Mesothelial cell of epicardium (in vitro differentiated cells): ENCODE measurements at places on chromosomes 13 and 19.

GRCh38 chr13:100789481-100789880, 114.9 kb upstream of the TMTC4 start:
- DNase-seq, result no peak
- H3K27me3 ChIP-seq, result no peaks in the 10 kb centered on the region
- peaks cover 12% of the 10 kb centered on the region for H3K4me1 ChIP-seq
- peak overlapping the region; percentile 49 for H3K27ac ChIP-seq
- H3K36me3 ChIP-seq, result no peaks in the 10 kb centered on the region

GRCh38 chr13:39297664-39298171, 259.5 kb downstream of the NHLRC3 start:
- H3K27ac ChIP-seq, result no peak overlapping the region
- H3K4me1 ChIP-seq, result peaks cover 5% of the 10 kb centered on the region
- no peak overlapping the region for H3K4me3 ChIP-seq
- no peak for DNase-seq
- H3K27me3 ChIP-seq, result no peaks in the 10 kb centered on the region

DNA sequence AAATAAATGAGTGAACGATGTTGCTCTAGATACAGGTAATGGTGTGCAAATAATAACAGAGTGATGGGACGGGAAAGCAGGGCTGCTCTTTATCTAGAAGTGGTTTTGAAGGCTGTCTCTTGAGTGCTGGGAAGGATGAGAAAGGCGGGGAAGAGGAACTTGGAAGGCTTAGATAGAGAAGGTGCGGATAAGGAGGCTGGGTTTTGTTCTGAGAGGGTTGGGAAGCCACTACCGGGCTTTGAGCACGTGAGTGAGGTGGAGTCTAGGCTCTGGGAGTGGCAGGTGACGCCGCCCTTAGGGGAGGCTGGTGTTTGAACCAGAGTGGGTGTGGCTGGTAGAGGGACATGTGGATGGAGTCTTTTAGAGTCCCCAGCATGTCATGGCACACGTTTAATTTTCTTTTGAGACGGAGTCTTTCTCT, 811 bp downstream of the ARMC6 start:
- no peak for DNase-seq
- peak overlapping the region; percentile 70 for H3K4me3 ChIP-seq
- no peaks in the 10 kb centered on the region for H3K27me3 ChIP-seq
- peaks cover 14% of the 10 kb centered on the region for H3K4me1 ChIP-seq
- H3K36me3 ChIP-seq, result peaks cover 10% of the 10 kb centered on the region

DNA sequence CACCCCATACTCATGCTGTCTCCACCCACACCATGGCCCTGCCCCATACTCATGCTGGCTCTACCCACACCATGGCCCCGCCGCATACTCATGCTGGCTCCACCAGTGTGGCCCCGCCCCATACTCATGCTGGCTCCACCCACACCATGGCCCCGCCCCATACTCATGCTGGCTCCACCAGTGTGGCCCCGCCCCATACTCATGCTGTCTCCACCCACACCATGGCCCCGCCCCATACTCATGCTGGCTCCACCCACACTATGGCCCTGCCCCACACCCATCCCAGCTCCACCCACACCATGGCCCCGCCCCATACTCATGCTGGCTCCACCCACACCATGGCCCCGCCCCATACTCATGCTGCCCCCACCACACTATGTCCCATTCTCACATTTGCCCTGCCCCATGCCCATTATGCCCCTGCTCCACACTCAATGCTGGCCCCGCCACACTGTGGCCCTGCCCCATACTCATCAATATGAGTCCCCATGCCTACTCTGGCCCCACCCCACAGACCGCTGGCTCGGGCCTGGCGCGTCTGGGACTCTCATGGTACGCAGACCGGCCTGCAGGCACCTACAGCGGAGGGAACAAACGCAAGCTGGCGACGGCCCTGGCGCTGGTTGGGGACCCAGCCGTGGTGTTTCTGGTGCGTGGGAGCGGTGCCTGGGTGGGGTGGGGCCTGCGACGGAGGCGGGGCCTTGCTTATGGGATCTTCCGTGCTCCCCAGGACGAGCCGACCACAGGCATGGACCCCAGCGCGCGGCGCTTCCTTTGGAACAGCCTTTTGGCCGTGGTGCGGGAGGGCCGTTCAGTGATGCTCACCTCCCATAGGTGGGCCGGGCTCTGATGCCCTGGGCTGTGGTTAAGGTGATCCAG, 3.7 kb upstream of the ARHGAP45 start:
- no peak overlapping the region for H3K4me3 ChIP-seq
- no peak overlapping the region for H3K27ac ChIP-seq
- H3K27me3 ChIP-seq, result peaks cover 14% of the 10 kb centered on the region

- no peaks in the 10 kb centered on the region for H3K27me3 ChIP-seq
- H3K4me1 ChIP-seq, result peaks cover 9% of the 10 kb centered on the region
- H3K4me3 ChIP-seq, result no peak overlapping the region
Observed at GRCh38 chr13:101623470-101624209, 171.2 kb downstream of the ITGBL1 start.

- H3K36me3 ChIP-seq, result no peaks in the 10 kb centered on the region
- peaks cover 4% of the 10 kb centered on the region for H3K27me3 ChIP-seq
- peaks cover 41% of the 10 kb centered on the region for H3K4me1 ChIP-seq
Observed at GRCh38 chr19:31613683-31614219, 264.5 kb upstream of the TSHZ3 start.

DNA sequence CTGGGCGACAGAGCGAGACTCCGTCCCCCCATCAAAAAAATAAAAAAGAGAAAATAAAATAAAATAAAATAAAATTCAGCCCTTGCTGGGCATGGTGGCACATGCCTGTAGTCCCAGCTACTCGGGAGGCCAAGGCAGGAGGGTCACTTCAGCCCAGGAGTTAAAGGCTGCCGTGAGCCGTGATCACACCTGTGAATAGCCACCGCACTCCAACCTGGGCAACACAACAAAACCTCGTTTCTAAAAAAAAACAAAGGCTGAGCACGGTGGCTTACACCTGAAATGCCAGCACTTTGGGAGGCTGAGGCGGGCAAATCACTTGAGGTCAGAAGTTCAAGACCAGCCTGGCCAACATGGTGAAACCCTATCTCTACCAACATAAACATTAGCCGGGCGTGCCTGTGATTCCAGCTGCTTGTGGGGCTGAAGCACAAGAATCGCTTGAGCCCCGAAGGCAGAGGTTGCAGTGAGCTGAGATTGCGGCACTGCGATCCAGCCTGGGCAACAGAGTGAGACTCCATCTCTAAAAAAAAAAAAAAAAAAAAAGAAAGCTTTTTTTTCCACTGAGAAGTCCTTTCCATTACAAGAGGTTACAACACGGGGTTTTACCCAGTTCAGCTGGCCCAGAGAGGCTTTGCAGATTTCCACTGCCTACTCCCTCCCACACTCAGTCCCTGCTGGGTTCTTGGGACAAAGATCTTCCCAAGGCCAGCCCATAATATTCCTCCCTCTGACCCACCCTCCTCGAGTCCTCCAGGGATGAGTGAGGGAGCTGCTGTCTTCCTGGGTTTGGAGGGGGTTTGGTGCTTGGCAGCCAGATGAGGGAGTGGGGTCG, 6.4 kb downstream of the ANGPTL4 start:
- H3K36me3 ChIP-seq, result peaks cover 12% of the 10 kb centered on the region
- H3K4me1 ChIP-seq, result peaks cover 11% of the 10 kb centered on the region
- no peak overlapping the region for H3K27ac ChIP-seq
- H3K27me3 ChIP-seq, result peaks cover 18% of the 10 kb centered on the region
- no peak overlapping the region for H3K4me3 ChIP-seq

- no peak for DNase-seq
- no peak overlapping the region for H3K4me3 ChIP-seq
- H3K27ac ChIP-seq, result no peak overlapping the region
- no peaks in the 10 kb centered on the region for H3K4me1 ChIP-seq
Observed at GRCh38 chr19:50894478-50895356, 16.5 kb downstream of the KLK4 start.

- DNase-seq, result no peak
- H3K4me3 ChIP-seq, result no peak overlapping the region
- H3K36me3 ChIP-seq, result peaks cover 4% of the 10 kb centered on the region
- H3K4me1 ChIP-seq, result peaks cover 11% of the 10 kb centered on the region
Observed at GRCh38 chr13:30615866-30616541, 1.7 kb upstream of the USPL1 start.

- no peaks in the 10 kb centered on the region for H3K27me3 ChIP-seq
- no peaks in the 10 kb centered on the region for H3K36me3 ChIP-seq
- no peak overlapping the region for H3K4me3 ChIP-seq
- H3K4me1 ChIP-seq, result peaks cover 35% of the 10 kb centered on the region
Observed at GRCh38 chr13:81442904-81443303, 1102.0 kb upstream of the SPRY2 start.

DNA sequence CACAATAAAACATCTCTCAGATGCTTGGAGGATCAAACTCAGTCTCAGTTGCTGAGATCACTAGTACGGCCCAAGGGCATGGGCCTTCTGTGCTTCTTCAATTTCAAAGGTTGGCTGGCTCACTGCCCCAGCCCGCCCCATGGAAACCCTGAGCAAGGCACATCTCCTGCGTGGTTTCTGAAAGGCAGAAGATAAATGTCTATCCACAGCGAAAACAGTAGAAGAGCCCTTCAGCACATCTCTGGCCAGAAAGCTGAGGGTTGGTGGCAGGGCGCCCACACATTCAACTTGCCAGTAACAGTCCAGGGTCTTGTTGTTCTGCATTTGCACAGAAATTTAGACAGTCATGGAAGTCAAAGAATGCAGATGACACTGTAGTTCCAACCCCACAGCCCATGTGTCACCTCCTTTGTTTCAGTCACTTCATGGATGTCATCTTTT, 24.0 kb upstream of the KATNAL1 start:
- no peaks in the 10 kb centered on the region for H3K36me3 ChIP-seq
- no peak for DNase-seq
- no peaks in the 10 kb centered on the region for H3K27me3 ChIP-seq
- peaks cover 43% of the 10 kb centered on the region for H3K4me1 ChIP-seq
- no peak overlapping the region for H3K27ac ChIP-seq
- H3K4me3 ChIP-seq, result no peak overlapping the region

DNA sequence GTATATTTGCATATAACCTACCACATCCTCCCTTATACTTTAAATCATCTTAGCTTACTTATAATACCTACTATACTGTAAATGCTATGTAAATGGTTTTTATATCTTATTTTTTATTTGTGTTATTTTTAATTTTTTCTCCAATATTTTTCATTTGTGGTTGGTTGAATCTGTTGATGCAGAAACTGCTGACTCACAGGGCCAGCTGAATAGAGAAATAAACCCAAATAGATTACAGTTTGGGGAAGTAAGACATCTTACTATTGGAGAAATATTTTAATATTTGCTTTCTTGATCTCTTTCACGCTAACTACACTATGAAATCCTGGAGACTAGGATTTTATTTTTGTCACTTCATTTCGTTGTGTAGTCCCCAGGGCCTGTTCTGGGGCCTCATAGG, 7.1 kb downstream of the SMAD9 start:
- no peaks in the 10 kb centered on the region for H3K36me3 ChIP-seq
- H3K27me3 ChIP-seq, result no peaks in the 10 kb centered on the region

GRCh38 chr13:42396901-42397655, 125.1 kb downstream of the AKAP11 start:
- H3K4me3 ChIP-seq, result no peak overlapping the region
- no peaks in the 10 kb centered on the region for H3K36me3 ChIP-seq
- DNase-seq, result no peak

DNA sequence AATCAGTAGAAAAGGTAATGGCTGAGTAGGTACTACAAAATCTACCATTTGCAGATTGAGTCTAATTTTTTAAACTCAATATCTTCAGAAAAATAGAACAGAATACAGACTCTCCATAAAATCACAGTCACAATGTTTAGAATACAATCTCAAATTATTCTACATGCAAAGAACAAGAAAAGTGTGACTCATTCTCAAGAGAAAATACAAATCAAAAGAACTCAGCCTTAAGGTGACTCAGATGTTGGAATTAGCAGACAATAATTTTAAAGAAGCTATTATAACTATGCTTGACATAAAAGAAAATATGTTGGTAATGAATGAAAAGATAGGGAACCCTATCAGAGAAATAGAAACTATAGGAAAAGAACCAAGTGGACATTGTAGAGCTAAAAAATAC, 78.9 kb downstream of the RXFP2 start:
- peaks cover 8% of the 10 kb centered on the region for H3K36me3 ChIP-seq
- no peak overlapping the region for H3K4me3 ChIP-seq
- no peaks in the 10 kb centered on the region for H3K4me1 ChIP-seq
- no peaks in the 10 kb centered on the region for H3K27me3 ChIP-seq
- no peak overlapping the region for H3K27ac ChIP-seq
- no peak for DNase-seq

DNA sequence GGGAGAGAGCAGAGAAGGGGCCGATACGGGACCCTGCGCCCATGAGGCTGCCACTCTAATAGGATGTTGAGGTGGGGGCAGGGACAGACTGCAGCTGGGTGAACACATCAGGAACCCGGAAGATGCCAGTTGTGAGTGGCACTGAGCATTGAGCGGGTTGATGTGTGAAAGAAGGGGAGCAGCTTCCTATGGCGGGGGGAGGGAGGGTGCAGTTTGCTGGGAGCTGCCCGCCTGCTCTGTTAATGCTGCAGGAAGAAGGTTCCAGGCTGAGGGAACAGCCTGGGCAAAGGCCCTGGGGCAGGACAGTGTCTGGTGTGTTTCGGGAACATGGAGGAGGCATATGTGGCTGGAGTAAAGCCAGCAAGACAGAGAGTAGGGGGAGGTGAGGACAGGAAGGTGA, 29.8 kb downstream of the DNM2 start:
- peaks cover under 1% of the 10 kb centered on the region for H3K36me3 ChIP-seq
- H3K27ac ChIP-seq, result no peak overlapping the region
- no peak for DNase-seq
- H3K27me3 ChIP-seq, result no peaks in the 10 kb centered on the region
- H3K4me3 ChIP-seq, result no peak overlapping the region
- peaks cover 13% of the 10 kb centered on the region for H3K4me1 ChIP-seq

- no peak overlapping the region for H3K27ac ChIP-seq
- peaks cover 2% of the 10 kb centered on the region for H3K36me3 ChIP-seq
- H3K4me1 ChIP-seq, result no peaks in the 10 kb centered on the region
- H3K27me3 ChIP-seq, result no peaks in the 10 kb centered on the region
Observed at GRCh38 chr19:6987850-6988249, 33.4 kb downstream of the MBD3L2B start.

DNA sequence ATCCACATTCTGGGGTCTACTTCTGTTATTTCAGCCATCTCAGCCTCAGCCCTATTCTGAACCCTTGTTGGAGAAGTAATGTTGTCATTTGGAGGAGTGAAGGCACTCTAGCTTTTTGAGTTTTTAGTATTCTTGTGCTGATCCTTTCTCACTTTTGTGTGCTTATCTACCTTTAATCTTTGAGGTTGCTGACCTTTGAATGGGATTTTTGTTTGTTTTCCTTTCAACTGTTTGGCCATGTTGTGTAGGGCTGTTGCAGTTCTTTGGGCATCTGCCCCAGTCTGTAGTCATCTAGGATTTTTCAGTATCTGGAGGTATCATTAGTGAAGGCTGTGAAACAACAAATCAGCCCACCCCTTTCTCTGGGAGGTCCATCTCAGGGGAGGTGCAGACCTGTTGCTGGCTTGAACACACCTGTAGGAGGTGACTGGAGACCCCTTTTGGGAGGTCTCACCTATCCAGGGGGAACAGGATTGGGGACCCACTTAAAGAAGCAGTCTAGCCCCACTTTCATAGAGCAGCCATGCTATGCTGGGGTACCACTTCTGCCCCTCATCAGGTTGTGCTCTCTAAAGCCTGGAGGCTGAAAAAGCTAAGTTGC, 1391.4 kb downstream of the UQCRFS1 start:
- no peak overlapping the region for H3K4me3 ChIP-seq
- H3K27ac ChIP-seq, result no peak overlapping the region
- no peaks in the 10 kb centered on the region for H3K27me3 ChIP-seq
- peaks cover 4% of the 10 kb centered on the region for H3K36me3 ChIP-seq
- no peak for DNase-seq
